Ecto neural progenitor cell (in vitro differentiated cells): ENCODE measurements at places on chromosomes 5 and 9.

GRCh38 chr5:147234825-147235635, at the start of gene STK32A:
Gene STK32A (plus strand): TSS chr5:147235026. CDS start chr5:147239635, 4,609 bp downstream.
- DNase-seq, result peak; percentile 85

DNA sequence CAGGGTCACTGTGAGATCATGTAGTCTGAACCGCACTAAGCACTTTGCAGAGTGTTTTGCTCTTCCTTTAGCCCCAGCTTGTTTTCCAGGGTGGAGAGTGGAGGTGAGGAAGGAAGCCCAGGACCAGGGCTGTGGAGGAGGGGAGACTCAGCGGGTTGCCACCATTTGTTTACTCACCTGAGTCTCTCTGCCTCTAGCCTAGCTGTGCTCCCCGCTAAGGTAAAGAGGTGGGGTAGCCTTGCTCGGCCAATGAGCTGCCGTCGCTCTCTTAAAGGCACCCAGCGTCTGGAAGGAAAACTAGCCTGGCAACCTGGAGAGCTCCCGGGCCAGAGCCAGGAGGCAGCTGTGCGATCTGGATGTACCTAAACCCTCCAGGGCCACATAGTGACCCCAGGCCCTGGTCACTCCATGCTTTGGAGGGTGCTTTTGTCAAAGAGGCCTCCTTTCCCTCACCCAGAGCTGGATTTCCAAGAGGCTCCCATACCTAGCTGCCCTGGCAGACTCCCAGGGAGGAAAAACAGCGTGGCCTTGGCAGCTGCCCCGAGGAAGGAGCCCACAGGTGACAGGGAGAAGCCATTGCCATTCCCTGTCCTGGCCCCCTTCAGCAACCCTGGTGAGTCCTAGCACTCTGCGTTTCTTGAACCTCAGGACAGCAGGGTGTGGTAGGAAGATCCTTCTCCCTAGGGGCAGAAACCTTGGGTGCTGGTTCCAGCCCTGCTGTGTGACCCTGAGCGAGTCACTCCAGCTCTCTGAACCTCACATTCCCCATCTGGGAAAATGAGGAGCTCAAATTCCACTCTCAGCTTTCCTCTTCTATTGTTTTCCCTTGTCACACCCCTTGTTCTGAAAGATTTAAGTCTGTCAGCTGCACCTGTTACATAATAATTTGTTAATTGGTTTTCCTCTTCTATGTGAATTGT, 42.4 kb upstream of the LARP1 start:
- DNase-seq, result no peak

DNA sequence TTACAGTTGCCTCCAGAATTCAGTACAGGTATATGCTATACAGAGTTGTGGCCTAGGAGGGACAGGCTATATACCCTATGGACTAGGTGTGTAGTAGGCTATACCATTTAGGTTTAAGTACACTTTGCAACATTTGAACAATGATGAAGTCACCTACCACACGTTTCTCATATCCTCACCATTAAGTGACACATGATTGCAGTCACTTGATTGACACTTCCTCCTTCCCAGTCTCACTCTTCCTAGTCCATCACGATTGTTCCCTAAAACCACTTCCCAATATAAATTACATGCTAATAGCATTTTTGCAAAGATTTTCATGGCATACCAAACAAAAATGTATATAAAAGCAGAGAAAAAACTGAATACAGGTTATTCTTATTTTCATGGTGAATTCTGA, 312.2 kb downstream of the EPB41L4A start:
- no peak for DNase-seq

DNA sequence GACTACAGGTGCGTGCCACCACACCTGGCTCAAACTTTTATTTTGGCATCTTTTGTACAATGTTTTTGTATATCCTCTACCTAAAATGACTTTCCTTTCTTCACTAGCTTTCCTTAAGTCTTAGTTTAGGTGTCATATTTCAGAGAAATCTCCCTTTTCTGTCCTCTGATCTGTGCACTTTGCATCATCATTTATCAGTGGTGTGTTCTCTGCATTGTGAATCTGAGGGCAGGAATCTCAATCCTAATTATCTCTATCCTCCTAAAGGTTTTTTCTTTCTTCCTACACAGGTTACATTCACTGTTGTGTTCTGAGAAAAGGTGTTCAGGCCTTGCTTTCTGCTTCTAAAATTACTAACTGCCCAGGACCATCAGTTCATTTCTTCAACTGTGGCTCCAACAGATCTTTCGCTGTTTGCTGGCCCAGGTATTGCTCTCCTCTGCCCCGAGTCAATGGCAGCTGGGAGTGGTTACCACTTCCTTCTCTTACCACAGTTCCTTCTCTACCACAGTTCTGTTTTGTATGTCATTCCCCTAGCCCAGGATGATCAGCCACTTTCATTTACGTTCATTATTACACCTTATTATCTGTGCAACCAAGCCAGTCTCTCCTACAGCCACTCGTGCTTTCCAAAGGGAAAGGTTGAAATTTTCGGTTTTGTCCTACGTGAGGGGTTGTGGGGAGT, 14.0 kb downstream of the TGFBR1 start:
- DNase-seq, result no peak

DNA sequence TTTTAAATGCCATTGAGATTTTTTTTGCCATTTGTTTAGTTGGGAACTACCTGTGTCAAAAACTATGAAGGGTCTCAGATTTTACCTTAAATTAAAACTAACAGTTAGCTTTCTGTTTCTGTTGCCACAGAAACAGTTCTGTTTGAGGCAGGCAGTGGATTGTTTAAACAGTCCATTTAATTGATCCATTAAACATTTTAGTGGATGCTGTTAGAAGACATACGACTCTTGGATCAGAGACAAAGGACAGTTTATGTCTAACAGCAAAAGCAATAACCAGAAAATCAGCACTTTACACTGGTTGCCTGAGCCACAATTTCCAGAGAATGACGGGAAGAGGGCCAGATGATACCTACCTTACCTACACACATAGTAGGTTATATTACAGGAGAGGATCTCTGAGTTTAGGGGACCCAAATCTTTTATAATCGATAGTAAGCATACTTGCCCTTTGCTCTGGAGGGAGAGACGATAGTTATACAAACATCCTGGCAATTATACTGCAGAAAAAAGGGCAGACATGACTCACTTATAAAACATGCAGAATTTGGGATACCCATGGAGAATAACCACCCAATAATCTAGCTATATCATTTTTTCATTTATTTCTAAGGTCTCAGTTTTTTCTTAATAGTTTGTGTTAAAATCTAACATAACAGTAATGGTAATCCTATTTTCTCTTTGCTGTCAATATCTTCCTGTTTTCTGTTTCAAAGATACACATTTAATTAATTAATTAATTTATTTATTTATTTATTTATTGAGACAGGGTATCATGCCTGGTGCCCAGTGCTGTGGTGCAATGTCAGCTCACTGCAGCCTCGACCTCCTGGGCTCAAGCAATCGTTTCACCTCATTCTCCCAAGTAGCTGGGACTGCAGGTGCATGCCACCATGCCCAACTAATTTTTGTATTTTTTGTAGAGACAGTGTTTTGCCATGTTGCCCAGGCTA, 136.7 kb upstream of the TNFAIP8 start:
- no peak for DNase-seq

GRCh38 chr5:28483327-28484025, 1445.1 kb upstream of the CDH9 start:
- DNase-seq, result no peak

DNA sequence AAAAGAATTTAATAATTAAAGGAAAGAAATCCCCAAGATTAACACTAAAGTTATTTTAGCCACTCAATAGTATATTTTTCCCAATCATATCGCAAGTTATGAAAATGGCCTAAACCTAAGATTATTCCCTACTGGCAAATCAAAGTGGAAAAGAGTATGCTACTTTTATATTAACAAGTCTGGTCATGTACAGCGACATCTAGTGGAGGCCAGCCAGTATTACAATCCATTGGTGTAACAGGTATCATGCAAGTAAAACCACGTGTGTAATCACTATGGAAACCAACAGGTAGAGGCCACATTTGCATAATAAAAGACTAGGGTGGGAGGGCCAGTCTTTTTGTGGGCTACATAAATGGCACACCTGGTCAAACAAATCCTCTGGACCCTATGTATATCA, 976.4 kb upstream of the CDH9 start:
- DNase-seq, result no peak

DNA sequence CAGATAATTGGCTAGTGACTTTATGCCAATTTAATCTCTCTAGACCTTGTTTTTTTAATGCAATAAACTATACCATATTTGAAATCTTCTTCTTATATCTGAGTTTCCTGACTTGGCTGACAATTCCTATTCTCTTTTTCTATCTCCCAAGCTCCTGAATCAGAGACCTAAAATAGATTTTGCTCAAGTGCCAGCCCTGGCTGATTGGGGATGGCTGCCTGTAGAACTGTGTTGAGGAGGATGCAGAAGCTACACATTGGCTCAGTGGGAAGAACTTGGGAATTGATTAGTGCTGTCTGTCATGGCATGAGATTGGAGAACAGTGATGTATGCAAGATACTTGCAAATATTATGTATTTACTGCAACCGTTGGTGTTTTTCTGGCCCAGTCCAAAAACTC, 132.8 kb downstream of the INSYN2B start:
- DNase-seq, result no peak

DNA sequence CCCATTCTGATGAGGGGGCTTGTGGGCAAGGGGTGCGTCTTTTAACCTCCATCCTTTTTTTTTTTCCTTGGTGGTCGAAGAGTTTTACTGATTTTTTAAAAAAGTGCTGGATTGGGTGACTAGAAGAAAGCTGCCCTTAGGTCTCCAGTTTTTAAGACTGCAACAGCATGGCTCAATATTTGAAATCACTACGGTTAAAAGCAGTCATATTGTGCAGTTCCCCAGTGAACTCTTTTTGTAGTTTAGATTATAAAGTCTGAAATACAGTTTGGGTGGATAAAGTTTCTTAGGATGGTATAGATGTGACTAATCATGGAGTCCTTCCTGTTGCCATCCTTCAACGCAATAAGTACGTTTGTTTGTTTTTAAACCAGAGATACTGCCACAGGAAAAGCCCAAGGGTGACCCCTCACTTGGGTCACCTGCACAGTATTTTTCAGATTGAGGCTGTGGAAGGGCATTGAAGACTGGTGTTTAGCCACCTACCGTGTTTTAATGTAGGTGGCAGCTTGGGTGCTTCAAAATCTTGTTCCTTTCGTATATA, 520 bp upstream of the DHFR start:
- no peak for DNase-seq

DNA sequence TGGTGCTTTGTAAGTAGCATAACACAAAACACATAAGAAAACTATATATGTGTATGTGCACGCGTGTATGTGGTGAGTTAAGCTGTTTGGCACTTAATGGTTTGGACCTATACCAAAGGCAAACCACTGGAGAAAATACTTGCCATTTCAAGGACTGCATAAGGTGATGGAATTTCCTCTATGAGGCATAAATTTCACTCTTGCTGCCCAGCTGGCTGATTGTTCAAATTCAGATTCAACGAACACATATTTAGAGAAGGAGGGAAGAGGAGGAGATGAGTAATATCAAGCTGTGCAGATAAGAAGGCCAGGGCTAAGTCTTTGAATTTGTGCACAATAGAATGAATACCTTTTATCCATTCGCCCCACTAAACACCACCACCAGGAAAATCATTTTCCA, 470.6 kb upstream of the MPDZ start:
- DNase-seq, result no peak

GRCh38 chr9:87137718-87138117, 190.4 kb upstream of the GAS1 start:
- DNase-seq, result no peak

- DNase-seq, result no peak
These were observed 54.9 kb downstream of the TMEM167A start for GRCh38 chr5:83022334-83022733.

GRCh38 chr5:57407391-57407790, 75.2 kb downstream of the ACTBL2 start:
- DNase-seq, result no peak

DNA sequence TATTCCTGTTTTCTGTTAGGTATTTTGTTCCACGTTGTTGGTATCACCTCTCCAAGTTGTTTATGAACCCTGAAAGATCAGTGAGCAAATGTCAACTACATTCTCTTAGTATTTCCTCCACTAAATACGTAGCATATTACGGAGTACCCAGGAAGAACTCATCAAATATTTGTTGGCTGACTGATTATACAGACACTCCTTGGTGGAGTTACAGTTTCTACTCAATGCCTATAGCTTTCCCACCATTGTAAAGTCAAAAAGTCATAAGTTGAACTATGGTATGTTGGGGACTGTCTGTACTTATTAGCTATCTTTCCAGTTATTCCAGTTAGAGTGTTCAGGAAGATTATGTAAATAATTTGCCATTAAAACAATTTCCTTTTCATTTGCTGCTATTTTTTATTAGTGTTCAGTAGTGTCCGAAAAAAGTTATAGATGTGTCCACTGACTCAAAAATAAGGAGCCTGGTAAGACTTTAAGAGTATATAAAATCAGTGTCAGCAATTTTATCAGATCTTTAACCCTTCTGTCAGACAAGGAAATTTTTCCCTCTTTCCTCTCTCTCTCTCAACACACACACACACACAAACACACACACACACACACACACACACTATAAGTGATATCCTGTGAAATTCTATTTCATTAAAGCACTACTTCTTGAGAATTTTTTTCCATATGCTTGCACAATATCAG, 6.8 kb upstream of the APBA1 start:
- DNase-seq, result no peak

GRCh38 chr5:148858106-148858505, 31.7 kb downstream of the ADRB2 start:
- DNase-seq, result no peak

DNA sequence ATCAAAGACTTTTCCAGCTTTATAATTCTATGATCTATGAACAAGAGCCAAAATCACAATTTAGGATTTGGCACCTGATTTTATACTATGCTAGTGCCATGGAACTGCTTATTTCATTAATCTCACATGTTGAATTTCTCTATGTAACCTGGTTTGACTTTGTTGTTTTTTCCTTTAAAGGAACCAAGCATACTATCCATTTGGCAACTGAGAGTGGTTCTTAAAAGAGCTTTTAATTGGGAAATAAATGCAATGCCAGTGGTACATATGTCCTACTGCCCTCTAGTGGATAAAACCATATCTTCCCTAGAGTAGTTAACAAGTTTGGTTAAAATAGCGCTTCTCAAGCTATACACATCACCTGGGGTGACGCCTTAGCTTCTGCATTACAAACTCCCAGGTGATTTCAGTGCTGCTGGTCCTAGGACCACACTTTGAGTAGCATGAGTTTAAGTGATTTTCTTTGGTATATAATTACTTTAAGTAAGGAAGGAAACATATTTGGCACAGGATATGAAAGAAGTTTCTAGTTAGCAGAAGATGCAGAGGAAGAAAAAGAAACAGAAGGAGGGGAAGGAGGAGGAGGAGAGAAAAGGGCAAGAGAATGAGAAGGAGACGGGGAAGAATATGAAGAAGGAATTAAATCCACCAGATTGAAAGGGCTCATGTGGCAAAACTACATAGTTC, 56.8 kb downstream of the FGF10 start:
- no peak for DNase-seq
